ENCODE measurements at places on chromosomes 12 and 14. TPM values are rescaled to one million over a fixed set of nuclear protein-coding genes. Genes with fewer than 3 reads are reported as not detected.

BCDIN3D gene
- total RNA-seq, result 2.4 TPM

G2E3 gene
- total RNA-seq, result 10.6 TPM

DHRS2 gene
- 0.13 TPM for total RNA-seq

GARIN6 gene
- total RNA-seq, result not detected

MIP gene
- not detected for total RNA-seq

TMPRSS12 gene
- not detected for total RNA-seq

CCDC88C gene
- total RNA-seq, result 15.4 TPM

HOTAIR gene
- not detected for total RNA-seq

TSPAN19 gene
- total RNA-seq, result not detected

DEPDC4 gene
- total RNA-seq, result 0.39 TPM

TAS2R31 gene
- total RNA-seq, result 0.15 TPM

ANG gene
- total RNA-seq, result 6.1 TPM

RASSF8 gene
- 55.3 TPM for total RNA-seq

CIROP gene
- not detected for total RNA-seq

HHIPL1 gene
- total RNA-seq, result 4.7 TPM

SLC8A3 gene
- total RNA-seq, result not detected

FOXG1 gene
- not detected for total RNA-seq

ZFHX2 gene
- 0.69 TPM for total RNA-seq

OASL gene
- total RNA-seq, result 7.7 TPM

PMCH gene
- not detected for total RNA-seq

PLCZ1 gene
- total RNA-seq, result not detected

CARMIL3 gene
- total RNA-seq, result 0.05 TPM

MSRB3 gene
- total RNA-seq, result 30.1 TPM
